Trophoblast cell (in vitro differentiated cells and primary cell): ENCODE measurements at places on chromosomes 3 and 15.

- DNase-seq, result no peak
These were observed 52.3 kb upstream of the CHRNA7 start for GRCh38 chr15:31977812-31978661.

- DNase-seq, result no peak
These were observed 312.4 kb downstream of the RSL24D1 start for GRCh38 chr15:54884312-54884711.

GRCh38 chr3:140244893-140245292 lies 309.9 kb downstream of the CLSTN2 start:
- DNase-seq, result peak; percentile 2

- DNase-seq, result no peak
These were observed 1.1 kb upstream of the PLSCR2 start for GRCh38 chr3:146470425-146470990.

GRCh38 chr3:47007482-47008233 lies 28.2 kb downstream of the NBEAL2 start:
- DNase-seq, result no peak

GRCh38 chr3:147318900-147319299 lies 87.4 kb downstream of the ZIC4 start:
- no peak for DNase-seq

DNA sequence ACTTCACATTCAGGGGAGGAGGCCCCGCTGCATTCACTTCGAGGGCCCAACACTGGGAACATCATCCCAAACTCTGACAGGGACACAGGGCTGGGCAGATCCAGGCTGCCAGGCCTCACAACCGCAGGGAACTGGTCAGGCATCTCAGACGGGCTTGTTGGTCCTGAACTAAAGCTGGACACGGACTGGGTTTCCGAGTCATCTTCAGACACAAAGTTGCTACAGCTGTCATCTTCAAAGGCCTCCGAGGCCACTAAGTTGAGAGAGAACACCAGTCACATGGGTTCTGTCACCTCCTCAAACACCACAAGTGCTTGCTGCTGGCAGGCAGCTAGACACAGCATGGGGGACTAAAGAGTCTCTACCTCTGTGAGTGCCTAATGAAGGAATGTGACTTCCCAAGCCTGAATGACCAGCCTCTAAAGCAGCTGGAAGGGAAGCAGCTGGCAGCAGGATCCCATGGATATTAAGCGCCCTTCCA lies 50.9 kb downstream of the CAPN7 start:
- DNase-seq, result peak; percentile 72

GRCh38 chr3:31533169-31534064 lies 692 bp downstream of the STT3B start:
- DNase-seq, result peak; percentile 52

- no peak for DNase-seq
These were observed 21.3 kb downstream of the MME start for GRCh38 chr3:155101398-155101797.

- no peak for DNase-seq
These were observed 243.0 kb downstream of the CLSTN2 start for GRCh38 chr3:140177943-140178342.

DNA sequence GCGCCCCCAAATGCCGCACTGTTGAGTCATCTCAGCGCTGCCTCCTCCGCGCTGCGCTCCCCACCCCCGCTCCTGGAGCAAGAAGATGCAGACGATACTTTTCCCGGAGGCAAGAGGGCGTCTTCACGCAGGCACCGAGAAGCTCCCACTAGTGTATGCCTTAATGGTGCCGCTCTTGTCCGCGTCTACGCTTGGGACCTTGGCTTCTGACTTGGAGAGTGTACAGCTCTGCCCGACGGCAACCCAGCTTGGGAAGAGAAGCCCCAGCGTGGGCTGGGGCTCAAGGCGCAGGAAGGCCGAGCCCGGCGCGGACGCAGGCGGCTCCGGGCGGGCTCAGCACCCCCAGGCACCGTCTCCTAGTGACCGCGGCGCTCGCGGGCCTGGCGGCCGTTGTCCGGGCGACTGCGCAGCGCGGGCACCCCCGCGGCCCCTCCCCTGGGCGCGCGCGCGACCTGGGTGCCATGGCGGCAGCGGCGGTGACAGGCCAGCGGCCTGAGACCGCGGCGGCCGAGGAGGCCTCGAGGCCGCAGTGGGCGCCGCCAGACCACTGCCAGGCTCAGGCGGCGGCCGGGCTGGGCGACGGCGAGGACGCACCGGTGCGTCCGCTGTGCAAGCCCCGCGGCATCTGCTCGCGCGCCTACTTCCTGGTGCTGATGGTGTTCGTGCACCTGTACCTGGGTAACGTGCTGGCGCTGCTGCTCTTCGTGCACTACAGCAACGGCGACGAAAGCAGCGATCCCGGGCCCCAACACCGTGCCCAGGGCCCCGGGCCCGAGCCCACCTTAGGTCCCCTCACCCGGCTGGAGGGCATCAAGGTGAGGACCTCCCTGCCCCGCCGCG lies at the start of gene P4HTM:
Gene P4HTM (plus strand): TSS at position 446 of the 840 bp plus-strand sequence. CDS start 16 bp downstream, at position 462.
- peak; percentile 73 for DNase-seq

- DNase-seq, result peak; percentile 22
These were observed 585 bp downstream of the SLCO3A1 start for GRCh38 chr15:91853948-91854638.

DNA sequence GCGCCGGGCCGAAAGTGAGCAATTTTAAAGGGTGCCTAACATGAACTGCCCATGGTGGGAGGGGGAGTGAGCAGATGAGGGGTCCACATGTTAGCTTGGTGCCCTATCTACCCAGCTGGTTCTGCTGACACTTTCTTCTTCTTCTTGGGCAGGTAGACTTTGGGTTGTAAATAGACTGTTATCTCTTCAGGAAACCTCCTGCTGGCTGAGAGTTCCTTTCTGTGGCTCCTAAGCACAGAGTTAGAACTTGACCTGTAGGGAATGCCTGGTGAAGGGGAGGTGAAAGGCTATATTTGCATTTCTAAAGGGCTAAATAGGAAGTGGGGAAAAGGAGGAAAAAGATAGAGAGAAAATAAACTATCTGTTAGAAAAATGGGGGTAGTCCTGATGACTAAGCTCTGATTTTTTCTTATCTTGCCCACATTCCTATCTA lies 521.4 kb upstream of the TGFBR2 start:
- DNase-seq, result no peak

GRCh38 chr3:151377768-151378385 lies 6.7 kb downstream of the P2RY12 start:
- no peak for DNase-seq

DNA sequence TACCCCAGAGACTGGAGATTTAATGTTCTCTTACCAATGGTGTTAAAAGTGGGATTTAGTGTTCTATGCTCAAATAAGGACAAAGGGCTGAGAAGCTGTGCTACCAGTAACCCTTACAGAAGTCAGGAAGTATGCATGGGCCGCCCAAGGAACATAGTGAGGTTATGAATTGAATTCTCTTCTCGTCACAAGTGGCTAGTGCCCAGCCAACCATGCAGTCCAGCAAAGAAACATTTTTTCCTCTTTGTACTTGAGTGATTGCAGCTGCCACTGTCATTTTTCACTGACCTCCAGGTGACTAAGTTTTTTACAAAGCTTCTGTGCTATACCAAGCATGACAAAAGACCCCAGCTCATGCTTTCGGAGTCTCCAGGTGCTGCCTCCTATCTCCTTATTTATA lies 110.6 kb upstream of the DCBLD2 start:
- peak; percentile 53 for DNase-seq

GRCh38 chr3:15499536-15499935 lies 22.0 kb downstream of the COLQ start:
- peak; percentile 80 for DNase-seq

GRCh38 chr3:45509038-45509767 lies 85.3 kb upstream of the LIMD1 start:
- DNase-seq, result no peak

GRCh38 chr3:127002195-127003174 lies 19.6 kb downstream of the PLXNA1 start:
- no peak for DNase-seq

- no peak for DNase-seq
These were observed 49.4 kb downstream of the CRYBG3 start for GRCh38 chr3:97871186-97871585.

DNA sequence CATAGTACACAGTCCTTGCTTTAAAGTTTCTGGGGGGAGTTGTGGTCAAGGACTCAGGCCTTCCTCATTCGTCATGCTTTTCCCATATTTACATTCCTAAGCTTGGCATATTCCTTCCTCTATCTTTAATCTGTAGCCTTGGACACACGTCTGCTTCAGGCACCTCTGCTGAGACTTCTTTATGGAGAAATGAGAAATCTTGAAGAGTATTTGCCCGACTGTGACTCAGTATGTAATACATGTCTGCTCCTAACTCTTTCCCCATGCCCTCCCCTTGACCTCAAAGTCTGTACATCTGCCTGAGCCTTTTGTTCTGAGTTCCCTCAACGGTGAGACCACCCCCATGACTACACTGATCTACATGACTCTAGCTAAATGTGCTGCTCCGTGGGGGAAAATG lies 246.1 kb downstream of the SI start:
- DNase-seq, result no peak

- DNase-seq, result no peak
These were observed 50.2 kb downstream of the SLC41A3 start for GRCh38 chr3:126033765-126034164.
